Activated naive CD8-positive, alpha-beta T cell treated with anti-CD3 and anti-CD28 coated beads, Interleukin-2, amount 10 ng/mL, durations not matched to agents 7 days and 5 days (primary cell): ENCODE measurements at places on chromosomes 7 and 10.
A peak's percentile ranks its signal among the peaks of the same experiment; 100 is the strongest.

DNA sequence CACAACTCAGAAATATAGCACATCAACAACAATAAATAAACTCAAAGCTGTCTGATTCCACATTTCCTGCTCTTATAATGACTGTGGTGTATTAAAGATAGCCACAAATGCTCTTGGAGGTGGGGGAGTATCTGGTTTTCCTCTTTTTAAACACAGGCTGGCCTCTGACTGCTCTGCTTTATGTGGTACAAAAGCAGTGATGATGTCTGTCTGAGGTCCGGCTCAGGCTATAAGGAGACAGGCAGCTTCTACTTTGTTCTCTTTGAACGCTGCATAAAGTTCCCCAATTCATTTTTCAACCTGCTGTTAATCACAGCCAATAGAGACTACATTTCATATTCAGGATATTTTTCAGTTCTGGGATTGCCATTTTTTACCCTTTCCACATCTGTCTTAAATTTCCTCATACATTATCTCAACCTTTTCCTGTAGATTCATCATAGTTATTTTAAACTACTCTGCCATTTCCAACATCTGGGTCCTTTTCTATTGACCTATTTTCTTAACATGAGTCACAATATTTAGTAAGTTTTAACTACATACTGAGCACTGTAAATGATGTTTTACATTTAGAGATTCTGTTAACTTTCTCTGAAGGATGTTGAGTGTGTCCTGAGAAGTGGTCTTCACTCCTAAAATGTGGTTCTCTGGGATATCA, 64.9 kb downstream of the CRPPA start:
- DNase-seq: no peak

GRCh38 chr10:132980426-132981172, 38.2 kb upstream of the CFAP46 start:
- DNase-seq: no peak

DNA sequence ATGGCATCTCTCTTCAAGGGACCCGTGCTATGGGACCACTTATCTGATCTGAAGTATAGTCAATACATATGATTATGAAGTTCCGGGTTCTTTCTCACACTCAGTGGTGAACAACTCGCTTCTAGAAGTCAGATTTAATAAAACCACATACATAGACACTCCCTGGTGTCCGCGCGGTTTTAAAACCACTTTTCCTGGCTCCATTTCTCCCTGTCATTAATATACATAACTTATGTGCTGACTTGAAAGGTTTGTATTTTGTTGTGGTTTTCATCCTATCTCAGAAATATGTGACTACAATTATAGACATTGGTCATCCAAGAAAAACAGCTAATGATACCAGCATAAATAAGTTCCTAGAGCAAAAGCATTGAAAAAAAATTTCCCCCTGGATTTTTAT, 34.0 kb downstream of the SVIL start:
- DNase-seq: no peak

GRCh38 chr10:73467206-73467605, 28.6 kb downstream of the PPP3CB start:
- no peak for DNase-seq

DNA sequence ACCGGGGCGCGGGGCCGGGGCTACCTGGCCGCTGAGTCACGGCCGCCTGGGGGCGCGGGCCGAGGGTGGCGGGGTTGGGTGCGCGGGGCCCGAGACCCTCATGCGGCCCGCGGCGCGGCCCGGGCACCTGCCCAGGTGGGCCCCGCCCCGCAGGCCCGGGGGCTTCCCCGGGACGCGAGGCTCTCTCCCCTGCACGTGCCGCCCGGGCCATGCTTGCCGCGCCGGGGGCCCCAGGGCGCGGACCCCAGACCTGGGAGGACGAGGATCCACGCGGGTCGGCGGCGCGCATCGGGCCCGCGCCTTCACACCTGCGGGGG, 402 bp downstream of the MAFK start:
- no peak for DNase-seq

- DNase-seq: peak; percentile 22
Measured at GRCh38 chr10:43042503-43043341, 34.1 kb upstream of the RET start.

DNA sequence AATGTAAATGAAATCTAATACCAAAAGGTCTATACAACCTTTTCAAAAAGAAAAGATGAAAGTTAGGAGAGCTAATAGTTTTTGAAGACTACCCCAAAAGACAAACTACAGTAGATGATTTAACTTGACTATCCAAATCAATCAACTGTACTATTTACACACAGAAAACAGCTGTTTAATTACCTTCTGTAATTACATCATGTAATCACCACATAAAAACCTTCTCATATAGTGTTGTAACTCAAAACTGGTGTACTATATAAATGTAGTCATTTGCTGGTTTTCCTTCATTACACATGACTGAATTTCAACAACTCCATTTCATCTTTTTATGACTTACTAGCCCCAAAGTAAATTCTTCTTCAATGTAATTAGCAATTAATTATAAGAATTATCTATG, 4.5 kb downstream of the RTKN2 start:
- DNase-seq: no peak

- no peak for DNase-seq
Measured at GRCh38 chr7:116571037-116571436, 46.2 kb downstream of the CAV1 start.

- no peak for DNase-seq
Measured at GRCh38 chr10:88923520-88923919, 29.1 kb downstream of the ACTA2 start.

GRCh38 chr10:27687743-27688142, 57.9 kb downstream of the MKX start:
- no peak for DNase-seq

DNA sequence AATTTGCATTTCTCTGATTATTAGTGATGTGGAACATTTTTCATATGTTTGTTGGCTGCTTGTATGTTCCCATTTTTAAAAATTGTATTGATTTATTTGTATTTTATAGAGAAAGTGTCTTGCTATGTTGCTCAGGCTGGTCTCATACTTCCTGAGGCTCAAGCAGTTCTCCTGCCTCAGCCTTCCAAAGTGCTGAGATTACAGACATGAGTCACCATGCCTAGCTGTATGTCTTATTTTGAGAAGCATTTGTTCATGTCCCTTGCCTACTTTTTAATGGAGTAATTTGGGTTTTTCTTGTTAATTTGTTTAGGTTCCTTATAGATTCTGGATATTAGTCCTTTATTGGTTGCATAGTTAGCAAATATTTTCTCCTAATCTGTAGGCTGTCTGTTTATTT, 214.2 kb upstream of the KAT6B start:
- DNase-seq: no peak

- no peak for DNase-seq
Measured at GRCh38 chr10:73589563-73590126, 1.5 kb downstream of the USP54 start.

DNA sequence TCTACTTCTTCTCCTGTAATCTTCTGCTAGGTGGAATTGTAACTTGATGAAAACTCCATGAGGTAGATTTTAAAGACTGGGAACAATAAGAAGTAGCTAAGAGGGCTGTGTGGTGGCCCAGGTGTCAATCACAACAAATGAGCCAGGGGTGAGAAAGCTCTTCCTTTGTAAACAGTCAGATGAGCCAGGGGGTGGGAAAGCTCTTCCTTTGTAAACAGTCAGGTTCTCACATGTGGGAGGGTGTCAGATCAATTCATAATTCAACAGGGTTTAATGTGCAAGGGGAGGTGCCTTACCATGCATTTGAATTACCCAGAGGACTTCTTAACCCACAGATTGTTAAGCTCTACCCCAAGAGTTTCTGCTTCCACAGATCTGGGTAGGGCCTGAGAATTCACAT, 312.4 kb upstream of the AUTS2 start:
- no peak for DNase-seq

DNA sequence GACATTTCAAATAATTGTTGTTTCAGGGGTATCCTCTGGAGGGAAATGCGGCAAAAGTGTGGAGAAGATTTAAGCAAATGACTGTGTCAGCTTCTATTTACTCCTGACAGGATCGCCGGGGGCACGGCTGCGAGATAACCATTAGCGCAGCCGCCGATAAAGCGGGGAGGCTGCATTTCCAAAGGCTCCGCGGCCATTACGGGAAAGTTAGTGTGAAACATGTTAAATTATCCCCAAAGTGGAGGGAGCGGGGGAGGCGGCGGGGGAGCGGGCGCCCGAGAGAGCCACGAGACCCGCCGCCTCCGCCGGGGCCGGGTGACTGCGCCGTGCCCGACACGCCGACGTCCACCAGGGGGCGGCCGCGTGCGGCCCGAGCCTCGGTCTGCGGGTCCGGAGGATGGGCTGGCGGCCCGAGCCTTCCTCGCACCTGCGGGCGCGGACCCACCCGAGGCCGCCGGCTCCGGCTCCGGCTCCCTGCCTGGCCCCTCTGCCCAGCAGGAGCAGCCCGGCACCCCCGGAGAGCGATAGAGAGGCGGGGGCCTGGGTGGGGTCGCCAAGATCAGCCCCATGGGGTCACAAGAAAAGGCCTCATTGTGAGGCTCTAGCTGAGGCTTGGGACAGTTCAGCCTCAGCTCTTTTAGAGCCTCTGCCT, 74.4 kb upstream of the PAX2 start:
- peak; percentile 84 for DNase-seq

- no peak for DNase-seq
Measured at GRCh38 chr7:50728184-50728583, 54.5 kb downstream of the GRB10 start.

GRCh38 chr7:31443457-31443856, 70.4 kb upstream of the ITPRID1 start:
- no peak for DNase-seq

DNA sequence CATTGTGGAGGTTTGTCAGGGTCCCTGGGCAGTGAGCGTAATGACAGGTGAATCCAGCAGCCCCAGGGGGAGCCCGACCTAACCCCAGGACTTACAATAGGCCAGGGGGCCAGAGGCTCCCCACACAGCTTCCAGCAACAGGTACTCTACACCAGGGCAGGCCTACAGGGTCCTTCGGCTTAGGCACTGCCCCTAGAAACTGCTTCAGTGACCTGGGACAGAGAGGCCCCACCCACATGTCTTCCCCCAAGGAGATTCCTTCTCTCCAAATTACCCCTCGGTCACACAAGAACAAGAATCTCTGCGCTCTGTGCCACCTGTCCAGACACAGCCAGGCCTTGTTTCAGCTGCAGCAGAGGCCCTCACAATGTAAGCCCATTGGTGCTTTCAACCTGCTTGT, 24.4 kb downstream of the SKIDA1 start:
- no peak for DNase-seq

DNA sequence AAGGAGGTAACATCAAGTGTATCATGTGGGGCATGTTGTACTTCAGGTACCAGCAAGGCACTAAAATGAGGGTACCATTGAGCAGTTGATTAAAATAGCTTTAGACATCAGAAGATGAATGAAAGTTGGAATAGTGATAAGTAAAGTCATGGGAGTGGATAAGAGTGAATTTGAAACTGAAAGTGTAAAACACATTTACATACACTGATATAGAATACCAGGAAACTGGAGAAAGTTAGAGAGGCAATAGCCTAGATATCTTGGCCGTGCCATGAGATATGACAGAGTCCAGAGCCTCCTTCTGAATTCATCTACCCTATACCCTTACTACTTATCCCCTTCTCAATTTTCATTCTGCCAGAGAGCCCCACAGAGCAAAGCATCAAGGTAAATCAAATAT, 76.6 kb downstream of the GRM3 start:
- DNase-seq: no peak

DNA sequence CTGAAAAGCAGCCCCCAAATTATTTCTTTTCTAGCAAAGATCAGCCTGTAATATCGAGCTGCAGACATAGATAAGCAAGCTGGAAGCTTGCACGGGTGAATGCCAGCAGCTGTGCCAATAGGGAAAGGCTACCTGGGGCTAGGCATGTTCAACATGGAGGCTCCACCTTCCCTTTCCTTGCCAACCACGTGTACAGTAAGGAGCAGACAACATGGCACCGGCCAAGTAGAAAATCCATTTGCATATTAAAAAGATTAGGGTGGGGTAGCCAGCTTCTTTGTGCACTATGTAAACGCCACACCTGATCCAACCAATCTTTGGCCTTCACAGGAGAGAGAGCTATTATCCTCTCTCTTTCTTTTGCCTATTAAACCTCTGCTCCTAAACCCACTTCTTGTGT, 56.7 kb upstream of the SEPHS1 start:
- DNase-seq: no peak

DNA sequence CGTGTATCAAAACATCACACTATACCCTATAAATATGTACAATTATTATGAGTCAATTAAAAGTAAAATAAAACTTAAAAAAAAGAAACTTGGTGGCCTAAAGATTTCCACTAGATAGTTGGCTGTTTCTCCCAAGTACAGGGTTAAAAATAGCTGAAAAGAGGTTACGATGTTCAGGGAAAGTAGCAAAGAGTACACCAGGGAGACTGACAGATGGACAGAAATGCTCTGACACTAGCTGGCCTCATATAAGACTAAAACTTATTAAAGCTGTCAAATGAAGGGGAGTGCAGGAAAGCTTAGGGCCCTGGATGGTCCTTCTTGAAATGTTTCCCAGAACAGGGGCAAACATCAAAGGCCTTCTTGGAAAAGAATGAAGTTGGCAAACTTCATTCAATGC, 51.3 kb downstream of the TCAF1 start:
- no peak for DNase-seq

- DNase-seq: no peak
Measured at GRCh38 chr10:2731940-2732339, 335.4 kb upstream of the PFKP start.

DNA sequence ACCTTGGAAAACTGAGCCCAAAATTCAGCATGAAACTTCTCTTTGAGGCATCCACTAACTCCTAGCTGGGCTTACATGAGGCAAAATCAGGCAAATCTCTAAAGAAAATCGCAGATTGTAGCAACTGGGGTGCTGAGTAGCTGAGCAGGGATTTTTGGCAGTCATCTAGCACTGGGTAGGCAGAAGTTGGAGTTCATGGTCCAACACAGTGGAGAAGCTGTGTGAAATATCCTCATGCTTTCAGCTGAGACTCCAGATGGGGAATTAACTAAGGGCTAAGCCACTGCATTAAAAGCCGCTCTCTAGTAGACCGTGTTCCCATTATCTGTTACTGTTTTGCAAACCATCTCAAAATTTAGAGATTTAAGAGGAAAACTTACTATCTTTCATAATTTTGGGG, 240.1 kb upstream of the PHYHIPL start:
- no peak for DNase-seq

DNA sequence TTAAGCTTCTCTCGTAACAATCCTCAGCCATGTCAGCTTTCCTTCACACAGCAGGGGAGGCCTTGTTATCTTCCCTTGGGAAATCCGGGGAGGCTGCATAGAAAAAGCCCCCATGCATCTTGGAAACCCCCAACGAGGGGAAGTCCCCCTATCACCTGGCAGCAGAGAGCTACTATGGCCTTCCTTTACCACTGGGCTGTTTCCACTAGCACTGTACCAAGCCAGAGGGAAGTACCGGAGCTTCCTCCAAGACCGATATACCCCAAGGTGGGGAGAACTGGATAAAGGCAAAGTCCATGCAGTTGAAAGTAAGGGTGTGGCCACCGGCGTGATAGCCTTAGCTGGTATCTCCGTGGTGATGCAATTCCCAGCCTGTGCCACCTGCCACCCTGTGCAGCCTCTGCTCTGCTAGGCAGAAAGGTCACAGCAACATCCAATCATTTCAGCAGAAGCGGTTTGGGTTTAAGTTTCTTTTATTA, 4.4 kb upstream of the CLIP2 start:
- no peak for DNase-seq

GRCh38 chr10:3132036-3133025, 40.3 kb downstream of the PITRM1 start:
- DNase-seq: no peak

- peak; percentile 4 for DNase-seq
Measured at GRCh38 chr7:1707756-1708595, 37.9 kb downstream of the ELFN1 start.

GRCh38 chr10:114931072-114931679, 6.8 kb upstream of the TRUB1 start:
- DNase-seq: no peak

GRCh38 chr10:32961343-32961894, 3.4 kb upstream of the ITGB1 start:
- DNase-seq: no peak
